Ecto neural progenitor cell (in vitro differentiated cells): ENCODE measurements at places on chromosomes 1 and 21.

GRCh38 chr1:24992124-24992760 lies 62.2 kb upstream of the RUNX3 start:
- no peak for DNase-seq

DNA sequence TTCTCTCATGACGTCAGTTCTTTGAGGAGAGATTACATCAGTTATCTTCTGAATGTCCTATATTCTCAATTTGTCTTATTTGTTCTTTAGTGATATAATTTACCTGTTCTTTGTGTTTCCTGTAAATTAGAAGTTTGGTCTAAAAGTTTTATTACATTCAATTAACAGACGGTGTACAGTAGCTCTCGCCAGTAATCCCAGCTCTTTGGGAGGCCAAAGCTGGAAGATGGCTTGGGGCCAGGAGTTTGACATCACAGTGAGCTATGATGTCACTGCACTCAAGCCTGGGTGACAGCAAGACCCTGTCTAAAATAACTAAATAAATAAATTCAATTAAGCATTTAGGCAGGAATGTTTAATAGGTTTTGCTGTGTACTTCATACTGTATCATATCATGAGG lies 25.3 kb upstream of the IPP start:
- DNase-seq = no peak

GRCh38 chr1:56464294-56464693 lies 115.1 kb downstream of the PLPP3 start:
- DNase-seq = no peak

- DNase-seq = no peak
These were observed 34.3 kb upstream of the KCNA3 start for GRCh38 chr1:110708974-110709440.

- DNase-seq = no peak
These were observed 17.6 kb downstream of the FCRL4 start for GRCh38 chr1:157580179-157580827.

GRCh38 chr1:115166531-115167091 lies 77.3 kb upstream of the TSPAN2 start:
- DNase-seq = no peak

GRCh38 chr21:40547906-40548513 lies 298.9 kb downstream of the DSCAM start:
- no peak for DNase-seq

DNA sequence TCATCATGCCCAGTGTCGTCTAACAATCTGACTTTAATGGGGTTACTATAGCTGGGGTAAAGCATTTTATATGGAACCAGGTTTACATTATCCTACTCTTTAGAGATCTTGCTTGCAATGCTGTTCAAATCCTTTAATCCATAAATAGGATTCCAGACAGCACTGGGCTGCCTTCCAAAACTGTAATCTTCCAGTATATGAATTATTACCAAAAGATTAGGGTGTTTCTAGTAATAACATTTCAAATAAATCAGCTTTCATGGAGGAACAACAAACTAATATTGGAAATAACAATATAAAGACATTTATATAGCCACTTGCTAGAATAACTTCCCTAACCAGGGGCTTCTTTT lies 88.6 kb upstream of the PLXNA2 start:
- no peak for DNase-seq

- no peak for DNase-seq
These were observed 309.9 kb downstream of the ADGRL2 start for GRCh38 chr1:82110366-82111254.

DNA sequence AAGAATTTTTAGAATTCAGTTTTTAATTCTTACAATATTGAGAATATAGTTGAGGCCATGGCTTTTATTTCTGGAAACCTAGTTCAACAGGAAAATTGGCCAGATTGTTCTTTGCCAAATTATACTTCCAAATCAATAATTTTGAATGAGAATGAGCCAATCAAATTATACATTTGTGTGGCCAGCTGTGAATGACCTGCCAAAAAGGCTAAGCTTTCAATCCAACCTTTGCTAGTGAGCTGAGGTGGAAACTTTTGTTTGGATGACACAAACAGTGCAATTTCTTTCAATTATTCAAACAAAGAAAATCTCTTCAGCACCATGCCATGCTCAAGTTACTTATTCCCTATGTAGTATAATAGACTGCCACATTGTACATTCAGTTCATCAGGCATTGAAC lies 167.8 kb downstream of the PATJ start:
- DNase-seq = no peak

DNA sequence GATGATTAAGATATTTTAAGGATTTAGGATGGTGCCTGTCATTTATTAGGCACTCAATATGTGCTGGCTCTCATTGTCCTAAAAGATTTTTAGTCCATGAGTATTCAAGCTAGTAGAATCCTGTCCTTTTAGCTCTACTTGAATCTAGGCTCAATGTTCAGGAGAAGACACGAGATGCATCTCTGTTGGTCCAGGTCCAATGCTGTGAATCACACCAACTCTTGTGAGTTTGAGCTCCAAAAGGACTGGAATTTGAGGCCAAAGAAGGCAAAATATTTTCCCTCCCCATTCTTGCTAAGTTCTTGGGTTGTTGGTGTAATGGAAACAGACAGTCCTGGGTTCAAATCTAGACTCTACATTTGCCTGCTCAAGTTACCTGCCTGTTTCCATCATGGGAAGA lies 1.4 kb upstream of the PODN start:
- DNase-seq = no peak
